ENCODE measurements at places on chromosomes 11 and 22. TPM values are rescaled to one million over a fixed set of nuclear protein-coding genes. Genes with fewer than 3 reads are reported as not detected.

Gene ART1
- 3.3 TPM for total RNA-seq

Gene SAA4
- total RNA-seq = not detected

Gene CDC42BPG
- 8.7 TPM for total RNA-seq

Gene GPR83
- 0.41 TPM for total RNA-seq

Gene TMEM191C
- total RNA-seq = 1.5 TPM

Gene OR56A1
- 0.12 TPM for total RNA-seq

Gene UCP2
- 58.6 TPM for total RNA-seq

Gene VWA5A
- total RNA-seq = 27.7 TPM

Gene APOL5
- 0.18 TPM for total RNA-seq

Gene PTPRCAP
- total RNA-seq = 2.5 TPM

Gene CD3E
- total RNA-seq = 0.82 TPM

Gene TUB
- total RNA-seq = 20.4 TPM

Gene CSNK2A3
- total RNA-seq = 2.5 TPM

Gene CRYBB2
- not detected for total RNA-seq

Gene SH3BP1
- total RNA-seq = 11.7 TPM

Gene TSKU
- 19.0 TPM for total RNA-seq

Gene FXYD6
- 54.7 TPM for total RNA-seq

All from metanephros (tissue), 2 donors.